ENCODE measurements at places on chromosomes 13 and 19.

DNA sequence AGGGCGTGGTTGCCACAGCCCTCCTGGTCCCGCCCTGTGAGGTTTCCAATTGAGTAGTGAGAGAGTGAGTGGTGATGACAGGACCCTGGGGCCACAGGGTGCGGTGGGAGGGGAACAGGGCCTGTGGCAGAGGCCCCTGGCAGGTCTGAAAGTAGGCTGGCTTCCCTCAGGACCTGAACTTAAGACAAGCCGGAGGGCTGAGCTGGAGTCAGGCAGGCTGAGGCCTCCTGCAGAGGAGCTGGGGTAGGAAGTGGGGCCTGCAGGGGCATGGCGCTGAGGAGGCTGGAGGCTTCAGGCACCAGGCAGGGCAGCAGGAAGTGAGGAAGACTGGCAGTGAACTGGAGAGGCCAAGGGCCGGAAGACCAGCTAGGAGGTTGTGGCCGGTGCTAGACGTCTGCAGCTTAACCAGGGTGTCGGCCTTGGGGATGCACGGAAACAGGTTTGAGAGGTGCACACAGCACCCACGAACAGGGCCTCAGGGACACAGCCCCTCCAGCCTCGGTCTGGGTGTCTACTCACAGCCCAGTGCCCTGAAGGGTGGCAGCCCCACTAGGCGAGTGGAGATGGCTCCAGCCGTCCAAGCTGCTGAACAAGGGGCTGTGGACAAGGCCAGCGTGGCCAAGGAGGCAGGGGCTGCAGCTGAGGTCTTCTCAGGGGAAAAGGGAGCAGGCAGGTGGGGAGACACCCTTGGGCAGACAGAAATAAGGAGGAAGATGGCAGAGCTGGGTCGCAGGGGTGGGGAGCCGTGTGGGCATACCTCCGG lies 17.8 kb downstream of the POP4 start:
- no peak for DNase-seq

- DNase-seq: no peak
These were observed 181.9 kb upstream of the RNF113B start for GRCh38 chr13:98358937-98359336.

GRCh38 chr19:37964109-37964508 lies 57.1 kb downstream of the SIPA1L3 start:
- DNase-seq: no peak

- no peak for DNase-seq
These were observed 155.7 kb downstream of the PTPRS start for GRCh38 chr19:5184930-5185329.

- DNase-seq: no peak
These were observed 16.1 kb upstream of the ABCC4 start for GRCh38 chr13:95317039-95317989.

- DNase-seq: no peak
These were observed 32.5 kb downstream of the LCP1 start for GRCh38 chr13:46149272-46150133.

- peak; percentile 53 for DNase-seq
These were observed 22.8 kb upstream of the SIGLEC11 start for GRCh38 chr19:49983645-49984229.

- no peak for DNase-seq
These were observed 68.3 kb upstream of the MYO16 start for GRCh38 chr13:108561149-108561548.

GRCh38 chr19:16791942-16792341 lies 37.3 kb upstream of the SIN3B start:
- DNase-seq: no peak

DNA sequence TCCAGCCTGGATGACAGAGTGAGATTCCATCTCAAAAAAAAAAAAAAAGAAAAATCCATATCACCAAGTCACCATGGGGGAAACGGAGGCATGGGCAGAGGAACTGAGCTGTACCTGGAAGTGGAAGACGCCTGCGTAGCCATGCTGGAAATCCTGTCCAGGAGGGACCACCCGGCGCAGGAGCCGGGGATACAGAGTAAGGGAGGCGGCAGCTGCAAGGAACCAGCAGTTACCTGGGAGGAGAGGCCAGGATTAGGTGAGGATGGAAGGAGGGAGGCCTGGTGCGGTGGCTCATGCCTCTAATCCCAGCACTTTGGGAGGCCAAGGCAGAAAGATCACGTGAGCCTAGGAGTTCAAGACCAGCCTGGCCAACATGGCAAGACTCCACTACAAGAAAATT lies 2.0 kb downstream of the CAPN12 start:
- no peak for DNase-seq

DNA sequence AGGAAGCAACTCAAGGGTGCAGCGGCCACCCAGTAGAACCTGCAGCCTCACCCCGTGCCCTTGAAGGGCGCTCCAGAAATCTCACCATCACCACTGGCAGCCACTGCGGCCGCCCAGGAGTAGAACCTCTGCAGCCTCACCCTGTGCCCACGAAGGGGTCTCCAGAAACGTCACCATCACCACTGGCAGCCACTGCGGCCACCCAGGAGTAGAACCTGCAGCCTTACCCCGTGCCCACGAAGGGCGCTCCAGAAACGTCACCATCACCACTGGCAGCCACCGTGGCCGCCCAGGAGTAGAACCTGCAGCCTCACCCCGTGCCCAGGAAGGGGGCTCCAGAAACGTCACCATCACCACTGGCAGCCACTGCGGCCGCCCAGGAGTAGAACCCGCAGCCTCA lies 336.0 kb downstream of the TEX29 start:
- DNase-seq: no peak

- DNase-seq: no peak
These were observed 25.9 kb downstream of the UBA2 start for GRCh38 chr19:34454091-34454490.

DNA sequence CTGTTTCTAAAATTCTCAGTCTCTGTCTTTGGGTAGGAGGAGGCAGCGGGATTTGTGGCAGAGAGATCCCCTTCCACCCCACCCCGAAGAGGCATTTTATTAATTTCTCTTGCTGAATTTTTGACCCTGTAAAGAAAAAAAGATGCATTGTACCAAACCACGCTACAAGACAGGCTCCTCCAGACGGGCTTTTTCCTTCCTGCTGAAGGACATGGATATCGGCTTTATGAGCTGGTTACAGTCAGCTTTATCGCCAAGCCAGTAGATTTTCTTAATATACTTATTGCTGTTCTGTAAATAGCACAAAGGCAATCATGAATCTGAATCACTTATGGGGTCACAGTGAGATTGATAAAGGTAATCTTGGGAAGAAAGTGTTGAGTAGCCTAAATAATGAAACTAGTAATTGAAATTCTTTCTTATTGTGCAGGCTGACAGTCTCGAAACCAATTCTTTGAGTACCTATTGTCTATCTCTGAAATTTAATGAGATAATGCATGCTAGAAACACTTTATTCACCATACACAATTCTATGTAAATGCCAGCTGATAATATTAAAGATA lies 24.5 kb downstream of the MBNL2 start:
- DNase-seq: no peak

DNA sequence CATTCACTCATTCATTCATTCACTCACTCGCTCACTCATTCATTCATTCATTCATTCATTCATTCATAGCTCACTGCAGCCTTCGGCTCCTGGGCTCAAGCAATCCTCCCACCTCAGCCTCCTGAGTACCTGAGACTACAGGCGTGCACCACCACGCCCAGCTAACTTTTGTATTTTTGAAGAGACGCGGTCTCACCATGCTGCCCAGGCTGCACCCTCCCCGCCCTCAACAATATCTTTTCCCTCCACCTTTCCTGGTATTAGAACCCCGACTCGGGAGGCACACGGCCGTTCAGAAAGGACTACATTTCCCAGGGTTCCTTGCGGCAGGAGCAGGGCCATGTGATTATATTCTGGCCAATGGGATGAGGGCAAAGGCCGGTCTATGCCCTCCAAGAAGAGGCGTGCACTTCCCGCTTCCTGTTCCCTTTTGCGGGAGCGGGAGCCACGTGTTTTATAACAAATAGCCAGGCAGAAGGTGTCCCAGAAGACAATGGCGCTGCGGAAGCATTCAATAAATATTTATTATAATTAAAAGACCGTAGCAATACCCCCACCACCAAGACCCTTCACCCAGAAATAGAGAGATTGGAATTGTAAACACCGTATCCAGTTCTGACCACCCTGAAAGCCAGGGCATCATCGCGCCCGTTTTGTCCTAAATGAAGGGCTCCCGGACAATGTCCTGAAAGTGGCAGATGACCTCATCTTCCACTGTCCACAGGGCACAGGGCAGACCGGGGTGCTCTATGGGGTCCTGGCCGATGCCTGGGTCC lies 15.9 kb downstream of the TICAM1 start:
- DNase-seq: peak; percentile 74

GRCh38 chr13:113589961-113590339 lies 5.4 kb downstream of the TFDP1 start:
- no peak for DNase-seq

- DNase-seq: peak; percentile 38
These were observed 40.5 kb upstream of the GAS6 start for GRCh38 chr13:113904411-113904810.

- DNase-seq: no peak
These were observed 868.0 kb downstream of the SLITRK6 start for GRCh38 chr13:84931264-84931663.

DNA sequence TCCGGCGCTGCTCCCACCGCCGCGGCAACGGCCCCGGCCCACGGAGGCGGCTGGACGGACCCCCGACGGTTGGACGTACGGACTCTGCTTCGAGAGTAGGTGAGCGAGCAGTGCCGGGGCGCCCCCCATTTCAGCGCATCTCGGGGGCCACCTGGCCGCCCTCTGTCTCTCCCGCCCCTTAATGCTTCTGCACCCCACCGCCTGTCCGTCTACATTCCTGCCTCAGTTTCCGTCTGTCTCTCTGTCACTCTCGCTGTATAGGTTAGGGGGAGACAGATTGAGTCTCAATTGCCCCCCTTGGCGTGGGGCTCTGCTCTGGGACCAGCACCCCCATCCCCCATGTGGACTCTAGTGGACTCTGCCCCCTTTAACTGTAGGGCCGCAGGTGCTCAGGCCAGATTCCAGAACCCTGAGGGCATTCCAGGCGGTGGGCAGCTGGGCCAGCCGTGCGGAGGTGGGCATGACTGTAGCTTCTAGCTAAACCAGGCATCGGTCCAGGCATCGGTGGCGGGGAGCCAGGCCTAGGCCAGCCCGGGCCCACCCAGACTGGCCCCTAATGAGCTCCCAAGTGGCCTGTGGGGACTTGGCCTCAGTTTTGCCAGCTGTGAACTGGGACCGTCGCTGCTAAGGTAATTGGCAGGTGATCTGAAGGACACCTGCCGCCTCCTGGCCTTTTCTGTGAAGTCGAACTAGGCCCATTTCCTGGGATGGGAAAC lies 373 bp downstream of the TNFAIP8L1 start:
- DNase-seq: no peak

GRCh38 chr13:97255515-97256021 lies 33.4 kb downstream of the MBNL2 start:
- no peak for DNase-seq

DNA sequence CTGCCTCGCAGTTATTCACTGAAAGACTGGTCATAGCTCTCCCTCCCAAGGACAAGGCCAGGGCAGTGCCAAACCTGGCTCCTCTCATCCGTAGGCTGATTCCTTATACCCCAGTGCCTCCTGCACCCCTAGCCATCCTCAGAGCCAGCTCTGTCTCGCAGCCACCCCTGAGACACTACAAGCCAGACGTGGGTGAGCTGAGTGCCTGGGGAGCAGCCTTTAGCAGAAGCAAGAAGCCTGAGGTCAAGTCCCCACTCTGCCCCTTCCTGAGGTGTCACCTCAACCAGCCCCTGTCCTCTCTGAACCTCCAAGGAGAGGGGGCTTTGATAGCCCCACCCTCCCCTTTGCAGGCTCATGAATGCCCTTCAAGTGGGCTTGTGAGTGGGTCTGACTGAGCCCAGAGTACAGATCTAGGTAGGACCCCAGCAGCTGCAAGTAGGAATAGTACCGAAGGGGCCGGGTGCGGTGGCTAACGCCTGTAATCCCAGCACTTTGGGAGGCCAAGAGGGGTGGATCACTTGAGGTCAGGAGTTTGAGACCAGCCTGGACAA lies 14.8 kb upstream of the AKAP8L start:
- DNase-seq: no peak

DNA sequence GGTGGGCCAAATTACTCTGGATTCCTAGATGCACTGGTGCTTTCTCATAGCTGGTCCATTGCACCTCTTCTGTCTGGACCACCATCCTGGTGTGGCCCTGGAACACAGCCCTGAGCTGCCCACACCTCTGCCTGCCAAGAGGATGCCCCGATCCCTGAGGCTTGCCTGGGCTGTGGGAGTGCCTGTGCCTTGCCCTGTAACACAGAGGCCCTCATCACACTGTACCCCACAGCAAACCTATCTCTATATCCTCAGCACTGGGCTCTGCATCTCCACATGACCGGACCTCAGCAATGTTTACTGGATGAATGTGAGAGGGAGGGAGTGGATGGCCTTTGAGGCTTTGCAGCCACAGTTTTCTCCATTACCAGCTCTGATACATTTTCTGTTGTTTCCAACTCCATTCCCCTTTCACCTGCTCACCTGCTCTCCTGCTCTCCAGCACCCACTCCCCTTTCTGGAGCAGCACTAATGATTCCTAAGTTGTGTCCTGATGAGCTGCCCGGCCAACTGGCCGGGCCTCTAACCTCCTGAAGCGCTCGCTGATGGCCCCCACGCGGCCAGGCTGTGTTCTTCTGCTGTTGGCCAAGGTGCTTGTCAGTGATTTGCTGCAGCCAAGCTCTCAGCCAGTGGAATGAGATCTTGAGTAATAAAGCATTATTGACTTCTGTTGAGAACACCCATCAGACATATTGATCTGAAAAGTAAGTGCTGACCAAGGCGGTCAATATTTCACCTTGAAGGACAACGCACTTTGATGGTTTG lies 232.6 kb downstream of the TEX29 start:
- no peak for DNase-seq

GRCh38 chr13:41388143-41388881 lies 69.0 kb upstream of the RGCC start:
- DNase-seq: no peak

DNA sequence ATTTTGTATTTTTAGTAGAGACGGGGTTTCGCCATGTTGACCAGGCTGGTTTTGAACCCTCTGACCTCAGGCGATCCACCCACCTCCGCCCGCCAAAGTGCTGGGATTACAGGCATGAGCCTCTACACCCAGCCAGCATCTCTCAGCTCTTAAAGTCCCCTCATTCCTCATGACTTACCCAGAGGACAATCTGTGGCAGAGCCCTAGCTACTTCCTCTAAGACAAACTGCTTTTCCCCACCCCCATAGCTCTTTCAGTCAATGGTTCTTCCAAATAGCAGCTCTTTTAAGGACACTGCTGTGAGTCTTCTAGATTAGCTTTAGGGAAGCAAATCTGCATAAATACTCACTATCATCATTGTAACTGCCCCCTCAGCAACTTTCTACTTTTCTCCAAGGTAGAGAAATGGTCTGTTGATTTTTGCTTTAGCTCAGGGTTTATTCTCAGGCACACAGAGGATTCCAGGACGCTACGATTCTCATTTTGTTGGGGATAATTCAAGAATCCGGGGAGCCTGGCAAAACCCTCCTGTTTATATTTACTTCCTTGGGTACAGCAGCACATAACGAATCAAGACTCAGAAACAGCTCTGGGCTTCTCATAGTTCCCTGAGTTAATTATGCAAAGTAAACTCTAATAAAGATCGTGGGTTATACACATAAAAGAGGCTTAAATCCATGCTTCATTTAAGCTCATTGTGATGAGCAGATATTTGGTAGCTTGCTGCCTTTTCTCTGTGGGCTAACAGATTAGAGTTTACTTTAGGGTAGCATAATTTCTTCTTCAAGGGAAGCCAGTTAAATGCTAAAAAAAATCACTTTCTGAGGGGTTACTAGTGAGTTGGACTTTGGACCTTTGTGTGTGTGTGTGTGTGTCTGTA lies 357.4 kb downstream of the TDRD3 start:
- no peak for DNase-seq

Measured in mesothelial cell of epicardium (in vitro differentiated cells).